ENCODE measurements at places on chromosomes 6 and 20.

- DNase-seq = no peak
Observed at GRCh38 chr6:142013287-142013686, 119.4 kb upstream of the GJE1 start.

DNA sequence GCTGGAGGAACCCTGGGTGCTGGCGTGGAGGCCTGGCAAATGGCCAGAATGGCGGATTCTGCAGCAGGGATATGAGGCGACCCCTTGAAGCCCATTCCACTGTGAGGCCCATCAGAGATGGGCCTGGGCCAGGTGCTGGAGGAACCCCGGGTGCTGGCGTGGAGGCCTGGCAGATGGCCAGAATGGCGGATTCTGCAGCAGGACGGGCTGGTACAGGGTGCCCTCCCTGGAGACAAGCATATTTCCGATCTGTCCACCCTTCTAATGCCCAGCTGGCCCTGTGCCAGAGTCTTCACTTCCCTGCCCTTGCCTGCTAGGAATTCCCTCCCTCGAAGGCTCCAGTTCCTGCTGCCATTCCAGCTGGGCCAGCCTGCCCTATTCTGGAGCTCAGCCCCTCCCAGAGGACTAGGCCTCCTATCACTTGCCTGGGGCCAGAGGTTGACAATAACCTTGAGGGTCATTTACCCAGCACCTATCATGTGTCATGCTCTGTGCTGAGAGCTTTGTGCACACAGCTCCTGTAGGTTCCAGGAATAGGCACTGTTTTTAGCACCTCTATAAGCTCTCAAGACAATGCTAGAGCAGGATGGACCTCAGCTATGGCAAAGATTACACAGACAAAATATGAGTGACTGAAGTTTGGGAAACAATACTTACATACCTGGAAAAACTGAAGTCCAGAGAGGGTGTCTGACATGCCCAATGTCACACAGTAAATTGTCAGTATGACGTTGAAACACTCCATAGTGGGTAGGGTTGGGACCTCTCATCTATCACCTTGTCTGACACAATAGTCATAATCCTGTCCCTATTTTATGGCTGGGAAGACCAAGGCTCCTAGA, 21.4 kb downstream of the SUN5 start:
- no peak for DNase-seq

DNA sequence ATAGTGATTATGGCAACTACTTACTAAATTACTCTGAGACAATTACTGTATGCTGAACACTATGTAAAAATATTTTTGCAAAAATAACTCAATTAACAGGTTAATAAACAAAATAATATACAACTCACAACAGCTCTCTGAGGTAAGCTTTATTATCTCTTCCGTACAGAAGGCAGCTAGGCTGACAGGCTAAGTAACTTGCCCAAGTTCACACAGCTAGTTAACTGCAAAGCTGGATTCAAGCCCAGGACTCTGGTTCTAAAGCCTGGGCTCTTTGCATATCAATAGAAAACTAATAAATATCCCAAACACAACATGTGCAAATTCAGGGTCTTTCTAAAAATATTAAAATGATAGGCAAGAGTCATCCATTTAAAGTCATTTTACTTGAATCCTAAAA, 169.5 kb upstream of the BEND3 start:
- DNase-seq = peak; percentile 41

GRCh38 chr20:3106658-3107463, 22.3 kb upstream of the AVP start:
- peak; percentile 27 for DNase-seq

DNA sequence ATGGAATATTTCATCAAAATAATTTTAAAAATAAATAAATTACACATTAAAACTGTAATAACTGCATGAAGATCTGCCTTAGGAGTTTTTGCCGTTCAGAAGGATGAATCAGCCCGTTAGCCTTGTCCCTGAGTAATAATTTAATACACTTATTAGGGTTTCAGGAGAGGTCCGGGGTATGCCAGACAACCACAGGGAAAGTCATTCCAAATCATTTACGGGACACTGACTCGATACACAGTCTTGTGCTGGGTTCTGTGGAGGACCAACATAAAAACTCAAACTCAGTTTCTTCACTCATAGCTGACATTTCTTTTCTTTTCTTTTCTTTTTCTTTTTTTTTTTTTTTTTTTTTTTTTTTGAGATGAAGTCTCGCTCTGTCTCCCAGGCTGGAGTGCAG, 735 bp upstream of the LY6G6F start:
- no peak for DNase-seq

- peak; percentile 24 for DNase-seq
Observed at GRCh38 chr6:105137388-105137787, 42.4 kb downstream of the POPDC3 start.

DNA sequence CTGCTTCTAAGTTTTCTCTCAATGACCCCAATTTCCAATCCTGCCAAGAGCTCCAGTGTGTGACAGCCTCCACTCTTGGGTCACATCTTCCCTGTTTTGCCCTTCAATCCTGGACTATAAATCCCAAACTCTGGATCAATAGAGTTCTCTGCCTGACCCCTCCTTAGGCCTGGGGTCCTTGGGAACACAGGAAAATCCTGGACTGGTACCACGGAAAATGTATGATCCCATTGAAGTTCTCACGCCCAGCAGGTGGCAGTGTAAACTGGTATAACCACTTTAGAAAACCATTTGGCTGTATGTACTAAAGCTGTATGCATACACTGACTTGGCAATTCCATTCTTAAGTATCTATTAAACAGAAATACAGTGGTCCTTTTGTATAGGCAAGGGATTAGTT, 98.0 kb downstream of the SNAP25 start:
- DNase-seq = peak; percentile 28

DNA sequence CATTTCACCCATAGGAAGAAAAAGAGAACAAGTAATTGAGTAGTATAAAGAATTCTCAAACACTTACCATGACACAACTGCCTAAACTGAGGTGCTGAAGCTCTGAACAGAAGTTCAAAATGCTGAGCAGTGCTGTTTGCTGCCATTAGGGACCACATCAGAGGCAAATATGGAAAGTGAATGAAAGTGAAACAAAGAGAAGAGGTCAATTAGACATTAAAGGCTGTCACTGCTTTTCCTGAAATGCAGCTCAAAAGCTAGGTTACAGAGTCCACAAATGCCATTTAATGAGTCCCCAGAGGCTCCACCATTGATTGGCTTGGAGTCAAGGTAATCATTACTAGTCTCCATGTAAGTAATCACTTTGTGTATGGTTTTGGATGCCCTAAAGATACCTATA, 46.1 kb downstream of the POU3F2 start:
- DNase-seq = no peak

DNA sequence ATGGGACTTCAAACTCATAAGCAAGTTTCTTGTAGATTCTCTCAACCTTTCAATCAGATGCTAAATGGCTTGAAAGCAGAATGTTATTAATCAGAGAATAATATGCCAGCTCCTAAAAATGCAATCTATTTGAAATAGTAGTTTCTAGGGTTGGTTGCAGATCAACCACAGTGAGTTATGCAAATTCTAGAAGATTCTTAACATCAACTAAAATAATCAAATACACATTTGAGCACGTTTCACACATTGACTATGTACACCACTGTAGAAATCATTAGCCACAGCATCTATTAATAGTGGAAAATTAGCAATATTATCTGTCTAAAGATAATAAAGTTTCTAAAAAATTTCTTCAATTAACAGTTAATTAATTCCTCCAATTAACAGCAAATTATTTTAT, 141.9 kb upstream of the GJE1 start:
- no peak for DNase-seq

- DNase-seq = peak; percentile 32
Observed at GRCh38 chr20:14422892-14423291, 85.5 kb upstream of the FLRT3 start.

DNA sequence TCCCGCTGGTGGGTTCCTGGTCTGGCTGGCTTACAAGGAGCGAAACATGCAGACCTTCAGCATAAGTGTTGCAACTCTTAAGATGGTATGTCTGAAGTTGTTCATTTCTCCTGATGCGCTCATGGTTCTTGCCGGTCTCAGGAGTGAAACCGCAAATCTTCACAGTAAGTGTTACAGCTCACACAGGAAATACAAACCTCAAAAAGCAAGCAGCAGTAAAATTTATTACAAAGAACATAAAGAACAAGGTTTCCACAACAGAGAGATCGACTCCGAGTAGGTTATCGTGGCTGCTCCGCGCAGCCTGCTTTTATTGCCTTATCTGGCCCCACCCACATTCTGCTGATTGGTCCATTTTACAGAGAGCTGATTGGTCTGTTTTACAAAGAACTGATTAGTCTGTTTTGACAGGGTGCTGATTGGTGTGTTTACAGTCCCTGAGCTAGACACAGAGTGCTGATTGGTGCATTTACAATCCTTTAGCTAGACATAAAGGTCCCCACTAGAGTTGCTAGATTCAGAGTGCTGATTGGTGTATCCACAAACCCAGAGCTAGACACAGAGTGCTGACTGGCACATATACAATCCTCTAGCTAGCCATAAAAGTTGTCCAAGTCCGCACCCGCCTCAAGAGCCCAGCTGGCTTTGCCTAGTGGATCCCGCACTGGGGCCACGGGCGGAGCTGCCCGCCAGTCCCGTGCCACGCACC, 39.2 kb downstream of the TRIM27 start:
- DNase-seq = no peak

DNA sequence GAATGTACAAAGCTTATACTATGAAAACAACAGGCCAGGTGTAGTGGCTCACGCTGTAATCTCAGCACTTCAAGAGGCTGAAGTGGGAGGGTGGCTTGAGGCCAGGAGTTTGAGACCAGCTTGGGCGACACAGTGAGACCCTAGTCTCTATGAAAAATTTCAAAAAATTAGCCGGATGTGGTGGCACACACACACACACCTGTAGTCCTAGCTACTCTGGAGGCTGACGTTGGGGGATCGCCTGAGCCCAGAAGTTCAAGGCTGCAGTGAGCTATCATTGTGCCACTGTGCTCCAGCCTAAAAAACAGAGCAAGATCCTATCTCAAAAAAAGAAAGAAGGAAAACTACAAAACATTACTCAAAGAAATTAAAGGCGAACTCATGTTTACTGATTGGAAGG, 7.3 kb upstream of the ASF1A start:
- no peak for DNase-seq

GRCh38 chr20:1538655-1539054, 18.9 kb downstream of the SIRPD start:
- DNase-seq = no peak

DNA sequence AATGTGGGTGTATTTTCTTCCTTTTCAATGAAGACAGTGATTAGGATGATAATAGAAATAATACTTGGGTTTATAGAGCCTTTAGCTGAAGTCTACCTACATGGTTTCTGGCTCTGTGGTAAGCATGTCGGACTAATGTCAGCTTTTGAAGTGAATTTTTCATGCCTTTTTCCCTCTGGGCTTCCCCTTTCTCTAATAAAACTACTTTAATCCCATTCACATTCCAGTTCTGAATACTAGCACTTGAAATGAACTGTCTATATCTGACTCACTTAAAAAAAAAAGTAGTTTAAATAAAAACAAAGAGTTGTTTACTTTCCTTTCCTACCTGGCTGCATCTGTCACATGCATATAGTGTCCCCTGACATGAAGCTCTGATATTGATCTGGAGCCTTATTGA, 545.9 kb upstream of the FLRT3 start:
- no peak for DNase-seq

DNA sequence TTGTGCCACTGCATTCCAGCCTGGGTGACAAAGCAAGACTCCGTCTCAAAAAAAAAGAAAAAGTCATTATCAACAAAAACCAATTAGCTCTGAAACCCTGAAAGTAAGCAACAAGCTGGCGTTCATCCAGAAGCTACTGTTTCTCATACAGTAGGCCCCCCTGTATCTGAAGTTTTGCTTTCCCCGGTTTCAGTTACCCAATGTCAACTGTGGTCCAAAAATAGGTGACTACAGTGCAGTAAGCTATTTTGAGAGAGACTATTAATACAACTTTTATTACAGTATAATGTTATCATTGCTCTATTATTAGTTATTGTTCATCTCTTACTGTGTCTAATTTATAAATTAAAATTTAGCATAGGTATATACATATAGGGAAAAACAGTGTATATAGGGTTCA, 135.1 kb downstream of the KIF16B start:
- no peak for DNase-seq

GRCh38 chr6:30672445-30673253, at the start of gene DHX16:
DHX16 (minus strand) TSS chr6:30673006; CDS start chr6:30672841, 165 bp downstream.
- DNase-seq = peak; percentile 99

- DNase-seq = no peak
Observed at GRCh38 chr6:131636880-131637792, at the start of gene ENPP3. ENPP3 (plus strand) TSS chr6:131637302; CDS start chr6:131637385, 83 bp downstream.

- no peak for DNase-seq
Observed at GRCh38 chr20:43238266-43238665, 48.6 kb upstream of the PTPRT start.

DNA sequence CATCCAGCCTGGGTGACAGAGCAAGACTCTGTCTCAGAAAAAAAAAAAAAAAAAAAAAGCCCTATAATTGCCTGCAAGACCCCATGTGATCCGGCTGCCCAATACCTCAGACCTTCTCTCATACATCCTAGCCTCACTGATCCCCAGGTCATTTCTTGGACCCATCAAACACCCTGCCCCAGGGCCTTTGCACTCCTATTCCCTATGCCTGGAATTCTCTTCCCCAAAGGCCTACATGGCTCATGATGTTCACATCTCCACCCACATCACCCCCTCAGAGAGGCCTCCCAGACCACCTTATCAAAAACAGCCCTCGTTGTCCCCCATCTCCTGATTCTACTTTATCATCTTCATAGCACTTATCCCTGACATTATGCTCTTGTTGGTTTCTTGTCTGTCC, 8.9 kb downstream of the PACSIN1 start:
- DNase-seq = no peak

DNA sequence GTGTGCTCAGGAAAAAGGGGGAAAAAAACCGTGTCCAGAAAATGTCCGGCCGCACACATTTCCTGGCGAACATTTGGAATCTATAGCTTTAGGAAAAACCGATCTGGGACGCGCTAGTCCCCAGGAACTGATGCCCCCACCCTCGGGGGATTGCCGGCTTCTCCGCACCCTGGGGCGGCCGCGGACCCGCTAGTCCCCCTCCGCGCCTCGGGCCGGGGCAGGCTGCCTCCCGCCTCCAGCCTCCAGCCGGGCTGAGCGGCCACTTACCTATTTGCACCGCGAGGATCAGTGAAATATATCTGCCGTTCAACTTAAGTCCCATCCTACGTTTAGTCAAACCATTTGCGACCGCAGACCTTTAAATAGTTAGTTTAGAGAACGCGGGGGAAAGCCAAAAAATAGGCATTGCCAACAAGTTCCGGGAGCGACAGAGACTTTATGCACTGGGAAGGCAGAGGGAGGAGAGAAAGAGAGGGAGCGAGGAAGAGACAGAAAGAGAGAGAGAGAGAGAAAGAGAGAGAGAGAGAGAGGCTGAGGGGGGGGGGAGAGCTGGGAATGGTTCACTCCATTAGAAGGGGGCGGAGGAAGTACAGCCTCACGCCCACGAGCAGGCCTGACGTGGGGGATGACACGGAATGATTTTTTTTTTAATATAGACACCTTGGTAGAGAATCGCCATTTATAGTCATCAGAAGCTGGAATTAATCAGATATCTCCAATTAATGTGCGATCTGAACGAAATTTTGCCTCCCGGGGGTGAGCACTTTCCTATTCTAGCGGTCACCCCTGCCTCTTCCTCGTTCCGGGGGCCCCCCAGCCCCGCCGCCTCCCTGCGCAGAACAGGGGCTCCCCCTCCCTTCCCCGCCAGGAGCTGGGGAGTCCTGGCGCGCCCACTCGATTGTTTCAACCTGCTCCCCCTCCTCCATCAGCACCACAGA, at the start of gene NRN1:
TSS of gene NRN1 (minus strand) at position 498 of the 938 bp plus-strand sequence. CDS start at position 322, 176 bp downstream.
- peak; percentile 48 for DNase-seq

Data from GM23338 (cell line).